ENCODE measurements at places on chromosomes 2 and 18. TPM values are rescaled to one million over a fixed set of nuclear protein-coding genes. Genes with fewer than 3 reads are reported as not detected.

Gene MLPH
- 0.24 TPM for total RNA-seq

Gene IKZF2
- total RNA-seq, result 158 TPM

Gene DSG4
- total RNA-seq, result under 0.01 TPM

Gene CIB4
- 0.19 TPM for total RNA-seq

Gene SLC4A5
- total RNA-seq, result 0.85 TPM

Gene TBR1
- 0.05 TPM for total RNA-seq

Gene SP9
- total RNA-seq, result not detected

Gene RSAD2
- 26.3 TPM for total RNA-seq

Gene TRIM43B
- total RNA-seq, result 0.90 TPM

Gene ICA1L
- total RNA-seq, result 2.6 TPM

Gene CCDC121
- total RNA-seq, result 2.2 TPM

Gene CFC1
- total RNA-seq, result 11.4 TPM

Gene TMEM127
- 6.9 TPM for total RNA-seq

Gene CFAP53
- 0.47 TPM for total RNA-seq

Gene RESP18
- not detected for total RNA-seq

Gene INO80C
- total RNA-seq, result 7.1 TPM

Gene CCDC68
- 0.52 TPM for total RNA-seq

Gene RAB17
- 0.33 TPM for total RNA-seq

Gene SKA1
- total RNA-seq, result 11.5 TPM

Gene PRKAG3
- total RNA-seq, result not detected

Gene CIAO1
- 51.3 TPM for total RNA-seq

Gene GALR1
- 0.05 TPM for total RNA-seq

Gene FOXD4L1
- 0.24 TPM for total RNA-seq

Gene SERPINB13
- 0.99 TPM for total RNA-seq

Gene CD207
- total RNA-seq, result 0.99 TPM

Gene POU3F3
- 0.14 TPM for total RNA-seq

Gene FAM228A
- 0.66 TPM for total RNA-seq

Gene TACR1
- 0.24 TPM for total RNA-seq

Gene RRM2
- total RNA-seq, result 79.0 TPM

Gene CARF
- 14.1 TPM for total RNA-seq

Gene IL1F10
- not detected for total RNA-seq

Gene EHD3
- 2.7 TPM for total RNA-seq

Gene COX5B
- total RNA-seq, result 253 TPM

Gene FIGLA
- not detected for total RNA-seq

Gene TP53I3
- total RNA-seq, result 30.0 TPM

Gene RUFY4
- total RNA-seq, result 2.6 TPM

Gene TNFRSF11A
- 5.4 TPM for total RNA-seq

Gene SLC4A3
- total RNA-seq, result 0.47 TPM

Gene TM4SF20
- 0.09 TPM for total RNA-seq

Gene FBXO48
- total RNA-seq, result 0.66 TPM

Gene CAPN14
- total RNA-seq, result 0.52 TPM

Gene TMEM200C
- total RNA-seq, result 0.19 TPM

Gene CHRNG
- 0.57 TPM for total RNA-seq

Gene C2orf80
- total RNA-seq, result not detected

Gene GPR45
- not detected for total RNA-seq

Gene UGT1A3
- total RNA-seq, result not detected

Gene GPR17
- under 0.01 TPM for total RNA-seq

Gene PLEKHH2
- 0.66 TPM for total RNA-seq

Gene LYPD6
- 0.38 TPM for total RNA-seq

Gene IL36A
- 0.99 TPM for total RNA-seq

Gene POTEC
- not detected for total RNA-seq

Gene LRATD1
- total RNA-seq, result 2.1 TPM

Gene NTSR2
- total RNA-seq, result not detected
